ENCODE measurements at places on chromosomes 5 and 9. TPM values are rescaled to one million over a fixed set of nuclear protein-coding genes. Genes with fewer than 3 reads are reported as not detected.

DNA sequence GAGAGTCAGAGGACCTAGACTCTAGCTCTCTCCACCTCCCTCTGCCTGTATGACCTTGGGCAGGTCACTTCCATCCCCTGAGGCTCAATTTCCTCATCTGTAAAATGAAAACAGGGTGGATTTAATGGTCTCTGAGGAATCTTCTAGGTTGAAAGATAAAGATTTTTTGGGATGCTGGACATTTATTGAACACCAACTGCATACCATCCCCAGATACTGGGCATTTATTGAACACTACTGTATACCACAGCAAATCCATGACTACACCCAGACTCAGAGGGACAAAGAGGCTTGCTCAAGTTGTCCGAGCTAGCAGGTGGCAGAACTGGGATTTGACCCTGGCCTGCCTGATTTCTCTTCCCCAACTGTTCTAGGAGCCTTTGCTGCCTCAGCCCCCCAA is 25.0 kb upstream of the CPLX2 start:
- no peak for DNase-seq
- H3K4me1 ChIP-seq = no peaks in the 10 kb centered on the region
- no peak overlapping the region for H3K4me3 ChIP-seq
- H3K27ac ChIP-seq = no peak overlapping the region
- H3K36me3 ChIP-seq = no peaks in the 10 kb centered on the region

DNA sequence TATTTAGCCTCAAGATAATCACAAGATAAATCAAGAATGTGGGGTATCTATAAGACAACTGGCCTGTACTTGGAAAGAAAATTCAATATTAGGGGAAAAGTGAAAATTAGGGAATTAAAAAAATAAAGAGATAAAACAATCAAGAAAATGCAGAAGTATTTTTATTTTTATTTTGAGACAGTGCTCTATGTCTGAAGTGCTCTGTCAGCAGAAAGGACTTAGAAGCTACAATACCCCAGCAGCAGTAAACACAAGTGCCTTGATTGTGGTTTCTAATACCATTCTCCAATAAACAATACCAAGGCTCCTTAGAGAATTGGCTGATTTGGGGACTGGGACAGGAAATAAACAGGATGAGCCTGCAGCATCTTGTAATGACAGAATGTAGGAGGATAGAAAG is 144.9 kb downstream of the RFK start:
- no peak for DNase-seq
- no peaks in the 10 kb centered on the region for H3K36me3 ChIP-seq
- no peaks in the 10 kb centered on the region for H3K27me3 ChIP-seq
- H3K27ac ChIP-seq = no peak overlapping the region

GRCh38 chr5:17817990-17818389 is 183.7 kb downstream of the TAF11L14 start:
- no peak for DNase-seq
- H3K27ac ChIP-seq = no peak overlapping the region
- no peaks in the 10 kb centered on the region for H3K4me1 ChIP-seq
- H3K27me3 ChIP-seq = no peaks in the 10 kb centered on the region
- no peaks in the 10 kb centered on the region for H3K36me3 ChIP-seq

Gene ADAMTS2
- total RNA-seq = 0.05 TPM
